ENCODE measurements at places on chromosomes 2 and 18. TPM values are rescaled to one million over a fixed set of nuclear protein-coding genes. Genes with fewer than 3 reads are reported as not detected.

KCNJ3 gene
- total RNA-seq = not detected

OTX1 gene
- total RNA-seq = 4.3 TPM

GAL3ST2 gene
- not detected for total RNA-seq

FIGN gene
- total RNA-seq = 3.3 TPM

ACADL gene
- total RNA-seq = not detected

CD8A gene
- total RNA-seq = 0.34 TPM

TMEM247 gene
- total RNA-seq = not detected

DOCK10 gene
- total RNA-seq = 49.8 TPM

EMILIN2 gene
- total RNA-seq = 8.7 TPM

DNAJC5G gene
- not detected for total RNA-seq

ZNF892 gene
- 0.56 TPM for total RNA-seq

PROKR1 gene
- not detected for total RNA-seq

MFSD2B gene
- total RNA-seq = 0.15 TPM

EN1 gene
- 0.92 TPM for total RNA-seq

EVX2 gene
- not detected for total RNA-seq

STPG4 gene
- total RNA-seq = not detected

EMX1 gene
- 0.07 TPM for total RNA-seq

RFX8 gene
- not detected for total RNA-seq

UGT1A8 gene
- not detected for total RNA-seq

SATB2 gene
- total RNA-seq = 3.9 TPM

RNF103 gene
- total RNA-seq = 39.1 TPM

KLHL14 gene
- total RNA-seq = not detected

NCKAP1 gene
- total RNA-seq = 84.4 TPM

SIX3 gene
- 0.41 TPM for total RNA-seq

FNDC4 gene
- total RNA-seq = 4.3 TPM

WDR33 gene
- 28.5 TPM for total RNA-seq

MIB1 gene
- 6.9 TPM for total RNA-seq

SERPINB12 gene
- not detected for total RNA-seq

DES gene
- total RNA-seq = 0.08 TPM

DSG1 gene
- total RNA-seq = not detected

DQX1 gene
- not detected for total RNA-seq

G6PC2 gene
- total RNA-seq = not detected

SCYGR4 gene
- not detected for total RNA-seq

GAREM1 gene
- total RNA-seq = 2.2 TPM

ATP9B gene
- total RNA-seq = 18.5 TPM

INO80C gene
- 20.8 TPM for total RNA-seq

GNLY gene
- not detected for total RNA-seq

REEP1 gene
- 0.57 TPM for total RNA-seq

SEMA4F gene
- total RNA-seq = 13.7 TPM

CRYBA2 gene
- total RNA-seq = not detected

TEKT4 gene
- not detected for total RNA-seq

All from A549 treated with DMSO at 1 μM for 4 hours (cell line).